ENCODE measurements at places on chromosomes 13 and 19. TPM values are rescaled to one million over a fixed set of nuclear protein-coding genes. Genes with fewer than 3 reads are reported as not detected.
A peak's percentile ranks its signal among the peaks of the same experiment; 100 is the strongest.

- DNase-seq, result peak; percentile 94
These were observed 12.9 kb downstream of the SPC24 start for GRCh38 chr19:11142528-11143171.

DNA sequence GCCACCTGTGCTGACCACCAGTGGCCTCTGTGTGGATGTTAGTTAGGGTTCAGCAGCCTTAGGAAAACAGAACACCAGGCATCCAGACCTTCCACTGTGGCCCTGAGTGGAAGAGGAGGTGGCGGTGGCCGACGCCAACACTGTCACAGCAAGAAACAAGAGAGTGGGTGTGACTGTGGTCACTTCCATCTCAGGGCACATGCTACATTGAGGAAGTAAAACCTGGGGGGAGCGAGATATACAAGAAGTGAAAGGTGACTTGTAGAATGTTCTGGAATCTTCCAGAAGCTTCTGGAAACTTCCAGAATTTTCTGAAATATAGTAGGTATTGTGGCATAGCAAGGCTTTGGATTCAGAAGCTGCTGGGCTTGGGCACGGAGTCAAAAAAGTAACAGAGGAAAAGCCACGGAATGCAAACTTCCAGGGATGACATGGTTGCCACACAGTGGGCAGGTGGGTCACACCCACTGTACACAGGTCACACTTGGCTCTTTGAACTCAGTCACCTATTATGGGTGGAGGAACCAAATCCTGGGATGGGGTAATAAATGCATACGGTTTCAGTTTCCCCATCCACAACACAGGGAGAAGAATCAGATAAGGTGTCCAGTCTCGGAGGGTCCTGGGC, 24.3 kb downstream of the GNG7 start:
- DNase-seq, result no peak

DNA sequence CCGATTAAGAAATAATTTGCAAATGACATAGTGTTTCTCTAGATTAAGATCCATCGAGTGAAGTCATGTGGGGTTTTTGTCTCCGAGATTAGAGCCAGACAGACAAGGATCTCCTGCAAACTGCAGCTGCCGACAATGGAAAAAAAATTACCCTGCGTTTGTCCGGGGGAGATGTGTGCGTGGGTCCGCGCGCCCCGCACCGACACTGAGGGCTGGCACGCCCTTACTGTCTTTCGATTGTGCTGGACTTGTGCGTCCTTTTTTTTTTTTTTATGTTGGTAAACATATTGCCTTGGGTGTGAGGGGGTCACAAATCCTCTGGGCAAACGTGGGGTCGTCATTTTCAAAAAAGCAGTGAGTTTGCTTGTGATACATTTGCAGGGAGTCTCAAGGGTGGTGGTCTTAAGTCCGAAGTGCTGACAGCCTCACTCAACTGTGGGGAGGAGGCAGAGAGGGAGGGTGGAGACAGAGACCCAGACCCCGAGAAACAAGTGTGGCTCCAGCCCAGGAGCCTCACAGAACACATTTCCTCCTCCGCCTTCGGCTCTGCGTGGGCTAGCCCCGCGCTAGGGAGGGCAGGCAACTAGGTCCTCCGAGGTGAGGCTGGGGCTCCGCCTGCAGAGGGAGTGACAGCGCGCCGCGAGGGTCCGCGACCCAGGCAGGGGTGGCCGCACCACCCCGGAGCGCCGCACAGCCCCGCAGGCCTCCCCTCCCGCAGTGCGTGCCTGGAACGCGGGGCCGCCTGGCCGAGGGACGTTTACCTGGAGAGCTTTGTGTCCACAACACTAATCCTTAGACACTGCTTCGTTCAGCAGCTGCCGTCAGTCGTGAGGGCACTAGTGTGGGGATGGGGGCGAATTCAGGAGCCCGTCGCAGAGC, 11.7 kb upstream of the SOX1 start:
- peak; percentile 60 for DNase-seq

The ZNF180 gene
- total RNA-seq, result 12.9 TPM

The CXCL17 gene
- 0.66 TPM for total RNA-seq

DNA sequence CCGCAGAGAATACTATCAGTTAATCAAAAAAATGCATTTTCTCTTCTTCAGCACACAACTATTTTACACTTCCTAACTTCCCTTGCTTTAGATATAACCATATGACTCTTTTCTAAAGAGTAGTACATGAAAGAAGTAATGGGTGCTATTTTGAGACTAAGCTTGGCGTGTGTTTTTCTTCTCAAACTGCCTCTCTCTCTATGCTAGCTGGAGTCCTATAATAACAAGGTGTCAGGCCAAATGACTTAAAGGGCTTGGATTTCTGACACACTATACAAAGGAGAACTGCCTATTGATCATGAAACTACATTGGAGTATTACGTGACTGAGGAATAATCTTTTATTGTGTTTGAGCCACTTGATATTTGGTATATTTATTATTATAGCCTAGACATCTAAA, 1330.1 kb upstream of the SPRY2 start:
- DNase-seq, result no peak

DNA sequence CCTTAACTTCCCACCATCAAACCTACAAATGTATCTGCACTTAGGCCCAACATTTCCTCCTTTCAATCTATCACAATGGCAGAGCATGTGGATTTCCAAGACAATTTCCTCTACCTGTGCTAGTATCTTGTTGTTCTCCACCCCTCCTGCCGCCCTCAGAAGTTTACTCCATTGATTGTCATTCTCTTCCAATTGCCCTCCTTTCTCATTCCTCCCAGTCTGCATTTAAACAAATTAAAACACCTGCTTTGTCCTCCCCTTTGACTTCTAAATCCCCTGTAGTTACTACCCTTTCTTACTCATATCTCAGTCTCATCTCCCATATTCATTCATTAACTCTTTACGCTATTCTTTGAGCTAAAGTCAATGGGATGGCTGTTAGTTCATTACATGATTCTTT, 370.6 kb downstream of the DIAPH3 start:
- no peak for DNase-seq

The PRR19 gene
- total RNA-seq, result 1.4 TPM

DNA sequence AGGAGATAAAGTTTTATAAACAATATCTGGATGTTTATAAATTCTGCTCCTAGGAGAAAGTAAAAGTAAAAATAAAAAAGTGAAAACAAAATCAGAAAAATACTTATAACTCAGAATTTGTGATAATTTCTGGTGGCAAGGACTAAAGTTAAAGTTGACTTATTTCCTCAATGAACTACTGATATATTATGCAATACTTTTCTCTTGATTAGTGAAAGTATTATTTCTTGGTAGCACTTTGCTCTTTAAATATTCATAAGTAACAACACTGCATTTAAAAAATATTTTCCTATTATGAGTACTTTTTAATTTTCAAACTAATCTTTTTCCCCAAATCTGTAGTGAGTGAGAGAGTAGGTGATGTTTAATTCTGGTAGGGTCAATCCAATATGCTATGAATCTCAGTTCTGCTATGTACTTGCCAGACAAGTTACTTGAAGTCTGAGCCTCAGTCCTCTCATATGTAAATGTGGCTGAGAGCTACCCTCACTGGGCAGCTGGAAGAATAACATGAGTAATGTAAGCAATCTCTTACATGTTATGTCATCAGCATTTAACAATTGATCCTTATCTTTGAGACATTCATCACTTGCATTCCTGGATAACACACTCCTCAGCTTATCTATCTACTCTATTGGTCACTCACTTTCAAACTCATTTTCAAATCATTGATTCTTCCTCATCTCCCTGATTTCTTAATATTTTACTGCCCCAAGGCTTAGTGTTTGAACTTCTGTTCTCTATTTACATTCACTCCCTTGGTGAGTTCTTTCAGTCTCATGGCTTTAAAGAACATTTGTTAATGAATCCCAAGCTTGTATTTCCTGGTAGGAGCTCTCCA, 239.0 kb downstream of the RGCC start:
- DNase-seq, result peak; percentile 48

- no peak for DNase-seq
These were observed 12.0 kb downstream of the PLPP2 start for GRCh38 chr19:279231-279630.

- DNase-seq, result no peak
These were observed 16.3 kb downstream of the DCUN1D2 start for GRCh38 chr13:113474179-113474578.

The GRK1 gene
- total RNA-seq, result 1.7 TPM

- peak; percentile 97 for DNase-seq
These were observed 7.3 kb downstream of the RPS16 start for GRCh38 chr19:39428283-39429112.

DNA sequence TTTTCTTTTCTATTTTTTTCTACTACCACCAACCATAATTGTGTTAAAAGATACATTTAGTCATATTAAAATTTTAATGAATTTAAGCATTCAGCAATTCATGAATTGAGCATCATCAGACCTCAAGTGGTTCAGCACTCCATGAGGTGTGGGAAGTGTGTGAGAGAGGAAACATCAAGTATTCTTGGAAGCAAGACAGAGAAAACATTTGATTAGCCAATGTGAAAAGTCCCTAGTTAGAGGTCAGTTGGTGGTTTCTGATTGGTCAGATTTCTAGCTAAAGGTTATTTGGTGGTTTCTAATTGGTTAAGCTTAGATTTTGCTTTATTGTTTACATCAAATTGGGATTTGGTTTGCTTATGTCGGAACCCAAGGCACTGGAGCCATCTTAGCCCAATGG, 134.7 kb downstream of the KLF5 start:
- DNase-seq, result no peak

GRCh38 chr13:95642028-95642621, 2.4 kb downstream of the DZIP1 start:
- DNase-seq, result peak; percentile 91

The ICAM5 gene
- total RNA-seq, result 11.5 TPM

GRCh38 chr19:1131718-1132551, 28.1 kb downstream of the GPX4 start:
- DNase-seq, result peak; percentile 86

DNA sequence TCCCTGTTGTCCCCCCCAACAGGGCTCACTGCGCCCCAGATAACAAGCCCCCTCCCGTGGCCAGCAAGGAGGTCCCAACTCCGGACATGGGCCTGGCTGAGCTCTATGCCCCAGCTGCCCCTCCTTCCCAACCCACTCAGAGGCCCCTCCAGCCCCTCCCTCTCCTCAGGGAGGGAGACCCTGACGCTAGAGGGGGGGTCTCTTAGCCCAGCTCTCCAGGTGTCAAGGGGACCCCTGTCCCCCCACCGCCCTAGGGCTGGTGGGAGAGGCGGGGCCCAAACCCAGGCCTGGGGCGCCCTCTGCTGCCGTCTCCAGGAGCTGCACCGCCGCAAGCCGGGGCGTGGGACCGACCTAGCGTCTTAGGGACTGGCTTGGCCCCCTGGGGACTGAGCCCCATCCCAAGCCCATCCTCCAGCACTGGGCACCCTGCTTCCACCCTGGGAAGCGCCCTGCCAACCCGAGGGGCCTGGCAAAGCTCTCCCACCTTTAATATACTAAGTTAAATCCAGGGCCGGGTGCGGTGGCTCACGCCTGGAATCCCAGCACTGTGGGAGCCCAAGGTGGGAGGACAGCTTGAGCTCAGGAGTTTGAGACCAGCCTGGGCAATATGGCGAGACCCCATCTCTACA, 1.4 kb downstream of the GRIN3B start:
- DNase-seq, result peak; percentile 90

GRCh38 chr13:33678906-33679657, 138.9 kb upstream of the RFC3 start:
- no peak for DNase-seq

GRCh38 chr19:34692549-34692948, 15.1 kb downstream of the ZNF302 start:
- no peak for DNase-seq

- no peak for DNase-seq
These were observed 24.7 kb downstream of the KEAP1 start for GRCh38 chr19:10478476-10478875.

The NKPD1 gene
- total RNA-seq, result 0.05 TPM

DNA sequence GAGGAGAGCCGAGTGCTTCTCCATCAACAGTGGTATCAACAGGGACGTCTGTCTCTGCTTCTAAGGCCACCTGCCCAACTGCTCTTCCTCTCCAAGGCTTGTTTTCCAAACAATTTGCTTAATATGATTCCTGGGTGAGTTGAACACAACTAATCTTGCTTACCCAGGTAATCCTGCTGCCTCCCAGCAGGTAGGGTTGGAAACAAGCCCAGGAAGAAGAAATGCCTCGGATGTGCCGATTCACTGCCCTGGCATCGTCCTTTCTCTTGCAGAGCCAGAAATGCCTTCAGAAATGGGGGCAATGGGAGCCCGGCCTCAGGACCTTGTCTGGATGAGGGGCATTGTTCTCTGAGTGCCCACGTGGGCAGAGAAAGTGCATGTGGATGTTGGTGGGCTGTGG, 51.9 kb upstream of the C1QTNF9B start:
- DNase-seq, result no peak

The MICOS13 gene
- total RNA-seq, result 30.5 TPM

DNA sequence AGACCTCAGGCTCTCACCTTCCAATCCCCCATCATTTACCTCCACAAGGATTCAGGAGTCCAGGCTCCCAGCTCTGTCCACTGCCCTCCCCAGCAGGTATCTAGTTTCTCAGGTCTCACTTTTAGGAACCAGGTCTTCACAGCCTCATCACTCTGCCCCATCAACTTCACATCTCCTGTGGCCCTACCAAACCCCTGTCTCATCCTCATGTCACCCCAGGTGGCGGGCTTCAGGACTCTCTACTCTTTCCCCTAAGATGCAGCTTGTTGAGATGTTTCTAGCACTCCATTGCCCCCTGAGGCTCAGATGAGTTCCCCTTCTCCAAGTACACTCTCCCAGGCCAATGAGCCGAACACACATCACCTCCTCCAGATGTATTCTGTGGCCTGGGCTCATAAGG, 1.5 kb downstream of the PPFIA3 start:
- no peak for DNase-seq

DNA sequence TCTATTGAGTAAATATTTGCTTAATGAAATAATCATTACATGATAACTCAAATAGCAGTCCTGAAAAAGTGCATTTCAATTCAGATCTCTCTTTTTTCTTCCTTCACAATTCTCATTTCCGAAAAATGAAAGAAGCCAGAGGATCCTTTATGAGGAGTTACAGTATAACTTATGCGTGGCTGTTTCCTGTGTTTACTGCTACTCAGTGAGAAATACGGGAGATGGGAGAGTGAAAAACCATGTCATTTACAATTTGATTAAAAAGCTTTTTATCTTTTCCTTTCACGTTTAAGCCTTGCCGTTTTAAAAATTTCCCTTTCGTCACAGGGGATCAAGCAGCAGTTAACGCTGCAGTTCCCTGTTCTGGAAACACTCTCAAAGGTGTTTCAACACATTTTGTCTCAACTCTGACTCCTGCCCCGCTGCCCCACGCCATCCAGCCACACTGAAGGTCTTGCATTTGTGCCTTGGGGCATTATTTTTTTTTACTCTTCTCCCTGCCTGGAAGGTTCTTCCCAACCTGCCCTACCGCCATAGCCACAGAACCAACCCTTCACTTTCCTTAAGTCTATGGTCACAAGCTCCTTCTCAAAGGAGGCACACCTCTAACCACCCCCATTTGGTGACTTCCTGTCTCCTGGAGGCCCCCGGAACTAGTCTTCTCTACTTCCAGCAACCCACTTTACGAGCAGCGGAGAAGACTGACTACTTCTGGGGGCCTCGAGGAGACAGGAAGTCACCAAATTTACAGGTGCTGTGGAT, 17.0 kb downstream of the KL start:
- DNase-seq, result no peak
